Right cardiac atrium (tissue), 5 donors: ENCODE measurements at places on chromosomes 3 and 15.

DNA sequence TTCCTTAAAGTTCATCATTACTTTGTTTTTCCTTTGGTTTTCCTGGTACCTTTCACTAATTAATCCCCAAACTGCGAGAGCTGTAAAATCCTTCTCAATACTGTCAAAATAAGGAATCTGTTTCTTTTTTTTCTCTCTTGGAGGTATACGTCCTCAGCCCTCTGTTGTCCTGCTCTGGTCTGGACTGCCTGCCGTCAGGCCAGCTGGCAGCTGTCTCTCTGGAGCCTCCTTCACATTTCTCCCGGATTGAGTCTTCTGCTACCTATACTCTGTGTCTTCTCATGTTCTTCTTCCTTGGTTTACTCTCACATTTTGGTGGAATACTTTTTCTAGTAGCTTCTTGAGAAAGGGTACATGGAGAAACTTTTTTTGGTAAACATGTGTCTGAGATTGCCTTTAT, 13.8 kb downstream of the TATDN2 start:
- no peak for DNase-seq

- no peak for DNase-seq
Measured at GRCh38 chr3:71805691-71806090, 20.7 kb upstream of the PROK2 start.

GRCh38 chr15:78003539-78004008, 73.9 kb downstream of the TBC1D2B start:
- no peak for DNase-seq

DNA sequence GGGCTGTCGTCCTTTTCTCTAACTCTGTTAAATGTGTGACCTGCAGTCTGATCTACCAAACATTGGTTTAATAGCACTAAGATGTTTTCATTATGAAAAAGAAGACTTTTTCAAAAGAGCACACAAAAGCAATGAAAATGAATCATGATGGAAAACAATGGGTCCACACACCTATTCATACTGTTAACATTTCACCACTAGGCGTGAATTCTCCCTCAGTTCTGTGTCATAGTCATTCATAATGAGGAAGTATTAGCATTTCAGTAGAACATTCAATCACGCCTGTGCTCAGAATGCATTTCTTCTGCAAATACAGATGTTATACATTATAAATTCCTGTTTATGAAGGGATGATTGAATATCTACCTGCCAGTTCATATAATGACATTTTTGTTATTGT, 35.9 kb downstream of the EIF4E3 start:
- no peak for DNase-seq

- DNase-seq, result peak; percentile 63
Measured at GRCh38 chr3:45225465-45226205, 452 bp downstream of the TMEM158 start.

DNA sequence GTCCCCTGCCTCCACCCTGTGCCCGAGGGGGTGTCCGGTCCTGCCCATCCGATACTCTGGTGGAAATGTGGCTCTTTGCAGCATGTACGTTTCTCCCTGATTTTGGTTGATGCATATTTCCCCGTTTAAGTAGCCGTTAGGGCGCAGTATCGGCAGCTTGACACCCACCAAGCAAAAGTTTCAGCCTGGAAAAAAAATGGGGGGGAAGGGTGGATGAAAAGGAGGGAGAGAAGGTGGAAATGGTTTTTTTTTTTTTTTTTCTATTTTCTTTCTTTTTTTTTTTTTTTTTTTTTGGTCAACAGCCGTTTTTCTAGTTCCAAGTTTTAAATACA, 1.3 kb downstream of the RAP2B start:
- DNase-seq, result no peak

DNA sequence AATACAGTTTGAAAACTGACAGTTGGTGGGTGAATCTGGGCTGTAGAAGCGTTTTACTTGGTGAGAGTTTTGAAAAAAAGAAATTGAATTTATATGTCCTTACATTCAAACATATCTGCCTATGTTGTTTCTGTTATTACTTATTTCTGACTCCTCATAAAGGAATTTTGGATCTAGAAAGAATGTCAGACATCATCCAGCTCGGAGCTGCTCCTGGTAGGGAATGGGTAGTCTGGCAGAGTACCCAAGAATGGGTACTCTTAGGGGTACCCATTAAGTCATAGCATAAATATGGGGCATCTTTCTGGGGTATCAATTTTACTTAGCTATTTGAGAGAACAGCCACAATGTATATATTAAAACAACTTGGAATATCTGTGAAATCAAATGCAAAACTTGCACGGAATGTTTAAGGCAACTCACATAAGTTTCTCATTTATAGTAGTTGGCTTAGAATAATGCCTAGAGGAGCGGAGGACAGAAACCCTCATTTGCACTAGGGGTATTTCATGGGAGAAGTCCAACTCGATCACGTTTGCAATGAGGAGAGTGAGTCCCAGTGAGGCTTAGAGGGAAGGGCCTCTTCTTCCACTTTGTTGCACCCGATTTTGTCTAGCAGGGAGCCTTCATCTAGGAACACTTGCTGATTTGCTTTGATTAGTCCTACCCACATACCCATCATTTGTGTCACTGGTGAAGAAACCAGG, 2.4 kb upstream of the LARP6 start:
- no peak for DNase-seq
